ENCODE measurements at places on chromosomes 7 and 10. TPM values are rescaled to one million over a fixed set of nuclear protein-coding genes. Genes with fewer than 3 reads are reported as not detected.

DNA sequence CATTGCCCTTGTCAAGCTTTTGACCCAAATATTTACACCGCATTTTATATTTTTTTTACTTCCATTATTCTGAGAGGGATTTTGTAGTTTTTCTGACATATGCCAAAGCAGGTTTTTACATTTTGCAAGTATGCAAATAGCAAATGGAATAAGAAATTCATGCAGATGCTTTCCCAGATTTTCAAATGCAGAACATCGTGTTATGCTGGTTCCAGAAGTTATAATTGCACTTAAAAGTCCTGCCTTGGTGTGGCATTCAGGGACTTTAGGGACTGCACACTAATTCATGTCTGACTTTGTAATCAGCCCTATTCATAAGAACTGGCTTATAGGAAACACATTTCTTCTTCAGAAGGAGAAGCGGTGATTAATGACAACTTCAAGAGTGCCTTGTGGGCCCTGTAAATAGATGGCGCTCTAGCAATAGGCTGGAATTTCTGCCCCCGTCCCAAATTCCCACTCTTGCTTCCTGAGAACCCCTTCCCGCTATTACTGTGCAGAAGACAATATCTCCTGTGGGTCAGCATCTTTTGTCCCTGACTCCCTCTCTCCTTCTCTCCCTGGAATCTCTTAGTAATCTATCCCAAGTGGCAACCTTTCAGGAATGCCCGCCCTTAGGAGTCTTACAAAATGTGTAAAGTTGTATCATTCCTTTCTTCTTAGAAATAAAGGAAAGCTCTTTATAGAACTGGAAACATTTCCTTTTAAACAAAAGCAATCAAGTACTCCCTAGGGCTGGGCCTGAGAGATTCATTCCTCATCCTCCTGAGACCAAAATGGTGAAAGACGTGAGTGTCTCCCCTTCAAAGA lies 264.0 kb downstream of the INHBA start:
- DNase-seq: no peak

GRCh38 chr7:14339861-14340260 lies 350.4 kb upstream of the ETV1 start:
- DNase-seq: no peak

DNA sequence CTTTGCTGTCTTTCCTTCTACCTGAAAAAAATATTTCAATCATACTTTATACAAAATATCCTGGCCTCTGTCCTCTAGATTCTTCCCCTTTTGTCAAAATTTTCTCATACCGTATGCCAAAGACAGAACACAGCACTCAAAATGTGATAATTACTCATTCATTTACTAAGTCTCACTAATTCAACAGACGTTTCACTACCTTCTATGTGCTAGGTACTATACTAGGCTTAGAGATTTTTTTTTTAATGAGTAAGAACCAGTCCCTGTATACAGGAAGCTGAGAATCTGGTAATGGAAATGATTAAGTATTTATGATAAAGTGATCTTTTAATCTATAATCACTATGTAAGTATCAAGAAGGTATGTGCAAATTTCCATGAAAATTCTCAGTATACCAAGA lies 128.0 kb downstream of the ELAPOR2 start:
- no peak for DNase-seq

DNA sequence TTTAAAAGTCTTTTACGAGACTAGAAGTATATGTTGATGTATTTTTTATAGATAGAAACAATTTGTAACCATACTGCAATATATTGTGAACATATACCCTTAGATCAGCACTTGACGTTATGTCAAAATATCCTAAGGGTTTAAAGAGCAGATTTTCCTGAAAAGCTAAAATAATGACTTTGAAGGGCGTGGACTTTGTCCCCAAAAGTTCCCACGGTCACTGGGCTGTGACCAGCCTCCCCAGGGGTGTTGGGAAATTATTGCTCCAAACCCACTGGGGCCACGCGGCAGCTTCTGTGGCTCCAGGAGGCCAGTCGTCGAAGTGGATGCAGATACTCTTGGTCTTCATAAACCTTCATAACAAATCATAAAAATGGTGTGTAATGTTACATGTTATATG lies 29.9 kb downstream of the DNAJB6 start:
- DNase-seq: no peak

GRCh38 chr7:137151041-137151689 lies 192.4 kb downstream of the PTN start:
- DNase-seq: no peak

GRCh38 chr7:30502470-30503251 lies 2.0 kb downstream of the GGCT start:
- no peak for DNase-seq

- no peak for DNase-seq
Observed at GRCh38 chr7:85456254-85456653, 269.4 kb upstream of the SEMA3D start.

- no peak for DNase-seq
Observed at GRCh38 chr10:86522510-86522855, 891 bp upstream of the WAPL start.

GRCh38 chr7:148624735-148625134 lies 34.2 kb downstream of the C7orf33 start:
- DNase-seq: no peak

DNA sequence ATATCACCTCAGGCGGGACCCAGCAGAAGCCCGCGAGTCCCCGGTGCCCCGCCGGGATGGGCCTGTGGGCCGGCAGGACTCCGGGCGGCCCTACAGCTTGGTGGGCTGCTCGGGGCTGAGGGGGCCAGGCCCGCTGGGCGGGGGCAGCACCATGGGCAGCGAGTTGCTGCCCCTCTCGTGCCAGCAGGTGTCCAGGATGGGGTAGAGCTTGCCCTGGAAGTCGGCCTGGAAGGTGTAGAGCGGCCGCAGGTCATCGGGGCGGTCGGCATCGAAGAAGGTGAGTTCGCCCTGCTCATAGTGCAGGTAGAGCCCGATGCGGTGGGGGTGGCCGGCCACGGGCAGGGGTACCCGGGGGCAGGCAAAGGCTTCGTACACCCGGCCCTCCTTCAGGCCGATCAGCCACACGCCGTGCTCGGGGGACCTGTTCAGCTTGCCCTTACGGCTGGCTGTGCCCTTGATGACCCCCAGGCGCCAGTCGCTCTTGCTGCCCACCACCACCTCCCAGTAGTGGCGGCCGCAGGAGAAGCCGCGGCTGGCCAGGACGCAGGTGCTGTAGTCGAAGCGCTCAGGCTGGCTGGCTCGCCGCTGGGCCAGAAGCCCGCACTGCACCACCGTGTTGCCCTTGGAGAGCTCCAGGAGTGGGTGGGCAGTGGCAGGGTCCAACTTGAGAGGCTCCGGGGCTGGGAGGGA lies 4.3 kb upstream of the NSUN5 start:
- no peak for DNase-seq

- DNase-seq: no peak
Observed at GRCh38 chr10:16787361-16787791, 29.8 kb downstream of the RSU1 start.

DNA sequence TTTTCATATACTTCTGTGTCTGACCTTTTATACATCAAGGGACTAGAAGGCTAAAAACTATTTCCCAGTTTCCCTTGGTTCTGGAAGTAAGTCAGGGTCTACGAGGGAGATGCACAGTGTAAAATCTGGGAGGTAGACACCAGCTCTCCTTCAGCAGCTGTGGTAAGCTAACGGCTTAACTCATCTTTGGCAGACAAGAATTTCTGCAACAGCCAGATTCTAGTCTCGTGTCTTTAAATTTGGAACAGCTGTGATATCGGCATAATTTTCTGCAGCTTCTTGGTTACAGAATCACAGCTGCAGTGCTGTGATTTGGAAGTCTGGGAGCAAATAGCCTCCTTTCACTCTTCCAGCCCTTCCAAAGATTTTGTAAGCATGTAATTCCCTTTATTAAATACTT lies 37.4 kb upstream of the ABCB4 start:
- DNase-seq: peak; percentile 63

DNA sequence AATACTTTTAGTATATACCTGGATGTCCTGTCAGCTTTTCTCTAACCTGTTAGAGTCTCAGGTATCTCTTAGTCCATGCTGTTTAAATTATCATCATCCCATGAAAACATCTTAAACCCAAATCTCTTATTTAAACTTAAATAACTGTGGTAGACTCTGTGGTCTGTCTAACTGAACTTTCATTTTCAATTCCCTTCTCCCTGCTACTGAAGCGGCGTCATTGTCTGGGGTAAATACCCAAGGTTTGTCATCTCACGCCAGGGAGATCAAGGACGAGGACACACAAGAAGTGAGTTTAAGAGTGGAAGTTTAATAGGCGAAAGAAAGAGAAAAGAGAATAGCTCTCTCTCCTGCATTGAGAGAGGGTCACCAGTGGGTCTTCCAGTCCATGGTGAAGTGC lies 804.4 kb upstream of the CELF2 start:
- no peak for DNase-seq

GRCh38 chr10:83222300-83222699 lies 917.0 kb upstream of the GHITM start:
- no peak for DNase-seq

GRCh38 chr10:97243836-97244235 lies 48.6 kb downstream of the ARHGAP19 start:
- DNase-seq: no peak

GRCh38 chr10:58781873-58782488 lies 269.3 kb downstream of the BICC1 start:
- peak; percentile 64 for DNase-seq

Gene SDK1
- total RNA-seq: 7.5 TPM

Gene RSPH10B2
- 0.30 TPM for total RNA-seq

Gene CPA2
- not detected for total RNA-seq

Gene PRF1
- 0.79 TPM for total RNA-seq

Gene TMEM196
- under 0.01 TPM for total RNA-seq

All from skin of body (tissue), 3 donors.